ENCODE measurements at places on chromosomes 5 and 9.
A peak's percentile ranks its signal among the peaks of the same experiment; 100 is the strongest.

DNA sequence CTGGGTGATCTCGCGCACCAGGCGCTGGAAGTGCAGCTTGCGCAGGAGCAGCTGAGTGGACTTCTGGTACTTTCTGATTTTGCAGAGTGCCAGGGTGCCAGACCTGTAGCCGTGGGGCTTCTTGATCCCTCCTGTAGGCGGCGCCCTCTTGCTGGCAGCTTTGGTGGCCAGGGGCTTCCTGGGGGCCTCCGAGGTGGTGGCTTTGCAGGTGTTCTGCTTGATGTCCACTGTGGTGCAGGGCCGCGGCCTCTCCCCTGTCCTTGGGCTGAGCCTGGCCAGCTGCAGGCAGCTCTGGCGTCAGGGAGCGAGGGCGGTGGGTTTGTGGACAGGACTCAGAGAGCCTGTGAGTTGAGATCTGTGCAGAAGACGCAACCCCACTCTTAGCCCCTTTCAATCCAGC lies 36.1 kb downstream of the TAF11L14 start:
- no peak overlapping the region for H3K4me3 ChIP-seq
- no peak for DNase-seq
- no peak overlapping the region for H3K27ac ChIP-seq
- no peaks in the 10 kb centered on the region for H3K4me1 ChIP-seq
- H3K27me3 ChIP-seq: no peaks in the 10 kb centered on the region
- H3K36me3 ChIP-seq: no peaks in the 10 kb centered on the region

DNA sequence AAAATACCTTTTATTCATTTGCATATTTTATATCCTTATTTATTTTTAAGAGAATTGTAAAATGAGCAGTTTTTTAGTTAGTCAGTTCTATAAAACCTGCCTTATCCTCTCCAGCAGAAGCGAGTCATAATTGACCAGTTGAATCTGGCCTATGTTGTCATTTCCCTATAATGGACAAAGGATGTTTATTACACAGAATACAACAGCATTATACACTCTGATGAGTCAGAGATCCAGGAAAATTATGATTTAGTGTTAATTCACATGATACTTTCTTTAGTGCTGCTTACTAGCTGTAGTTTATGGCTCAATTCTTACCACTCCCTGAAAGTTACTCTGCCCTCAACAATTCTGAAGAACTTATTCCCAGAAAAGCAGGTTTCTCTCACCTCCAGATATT lies 26.8 kb upstream of the LURAP1L start:
- no peak overlapping the region for H3K27ac ChIP-seq
- H3K4me1 ChIP-seq: no peaks in the 10 kb centered on the region
- no peaks in the 10 kb centered on the region for H3K36me3 ChIP-seq

DNA sequence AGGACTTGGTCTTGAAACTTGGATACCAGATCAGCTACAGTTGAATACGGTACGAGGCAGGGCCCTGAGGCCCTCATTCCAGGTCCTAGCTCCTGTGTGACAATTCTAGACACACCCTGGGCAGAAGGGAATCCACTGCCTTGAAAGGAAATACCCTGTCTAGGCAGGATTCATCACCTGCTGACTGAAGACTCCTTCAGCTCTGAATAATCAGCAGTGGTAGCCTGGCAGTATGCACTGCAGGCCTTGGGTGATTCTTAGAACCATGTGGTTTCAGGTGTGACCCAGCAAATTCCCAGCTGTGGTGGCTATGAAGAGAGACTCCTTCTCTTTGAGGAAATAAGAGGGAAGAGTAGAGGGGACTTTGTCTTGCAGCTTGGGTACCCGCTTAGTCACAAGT lies 17.2 kb upstream of the EFNA5 start:
- no peaks in the 10 kb centered on the region for H3K36me3 ChIP-seq
- H3K27me3 ChIP-seq: no peaks in the 10 kb centered on the region
- H3K4me3 ChIP-seq: no peak overlapping the region
- no peak for DNase-seq
- H3K4me1 ChIP-seq: no peaks in the 10 kb centered on the region
- no peak overlapping the region for H3K27ac ChIP-seq

GRCh38 chr9:16901590-16901989 lies 31.1 kb upstream of the BNC2 start:
- H3K4me1 ChIP-seq: no peaks in the 10 kb centered on the region
- H3K4me3 ChIP-seq: no peak overlapping the region
- no peaks in the 10 kb centered on the region for H3K27me3 ChIP-seq
- no peaks in the 10 kb centered on the region for H3K36me3 ChIP-seq
- H3K27ac ChIP-seq: no peak overlapping the region

GRCh38 chr5:39175273-39175955 lies 43.9 kb downstream of the FYB1 start:
- peak overlapping the region; percentile 18 for H3K4me3 ChIP-seq
- no peaks in the 10 kb centered on the region for H3K36me3 ChIP-seq
- DNase-seq: no peak
- peaks cover 93% of the 10 kb centered on the region for H3K4me1 ChIP-seq
- no peaks in the 10 kb centered on the region for H3K27me3 ChIP-seq
- H3K27ac ChIP-seq: peak overlapping the region; percentile 72

DNA sequence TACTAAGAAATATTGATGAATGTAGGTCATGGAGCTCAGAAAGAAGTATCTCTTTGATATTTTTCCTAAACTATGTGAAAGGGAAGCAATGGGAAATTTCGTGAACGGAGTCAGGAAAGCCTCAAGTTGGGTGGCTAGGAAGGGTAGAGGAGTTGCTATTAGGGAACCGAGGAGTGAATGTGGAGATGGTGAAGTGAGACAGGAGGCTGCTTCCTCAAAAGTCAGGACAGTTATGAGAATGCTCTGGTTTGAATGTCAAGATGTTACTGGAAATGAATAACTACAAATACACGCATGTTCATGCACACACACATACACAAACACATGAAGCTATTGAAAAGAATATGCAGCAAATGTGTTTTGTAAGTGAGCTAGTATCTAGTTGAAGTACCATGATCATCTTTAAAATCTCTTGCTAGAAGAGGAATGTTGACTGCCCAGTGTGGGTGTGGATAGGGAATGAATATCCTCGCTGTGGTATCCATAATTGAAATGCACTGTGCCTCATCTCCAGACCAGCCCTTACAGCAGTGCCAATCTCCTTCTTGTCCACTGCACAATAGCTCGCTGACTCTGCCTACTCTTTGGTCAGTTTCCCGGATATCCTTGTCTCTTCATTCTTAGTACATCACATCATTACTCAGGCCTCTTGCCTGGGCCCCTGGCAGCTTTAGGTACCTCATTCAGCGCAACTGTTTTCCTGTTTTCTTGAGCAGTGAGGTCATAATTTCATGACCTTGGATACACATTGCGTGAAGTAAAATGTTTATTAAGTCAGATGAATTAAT lies 21.9 kb upstream of the PDCD1LG2 start:
- H3K27ac ChIP-seq: no peak overlapping the region
- no peaks in the 10 kb centered on the region for H3K4me1 ChIP-seq
- no peaks in the 10 kb centered on the region for H3K36me3 ChIP-seq
- H3K27me3 ChIP-seq: no peaks in the 10 kb centered on the region
- H3K4me3 ChIP-seq: no peak overlapping the region

DNA sequence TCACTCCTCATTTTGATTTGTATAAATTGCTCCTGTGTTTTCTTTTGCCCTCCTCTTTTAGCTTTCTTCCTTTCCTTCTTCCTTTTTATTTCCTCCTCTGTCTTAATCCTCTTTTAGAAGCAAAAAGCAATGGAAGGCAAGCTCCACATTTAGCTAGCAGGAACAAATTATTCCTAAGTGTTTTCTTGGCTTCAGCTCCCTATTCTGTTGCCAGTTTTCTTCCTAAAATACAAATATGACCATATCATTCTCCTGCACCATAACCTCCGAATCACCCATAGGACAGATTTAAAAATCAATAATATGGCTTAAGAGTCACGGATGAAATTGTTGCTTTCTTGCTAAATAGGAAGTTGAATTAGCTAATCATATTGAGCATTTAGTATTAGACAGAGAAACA lies 49.4 kb downstream of the GRIN3A start:
- no peaks in the 10 kb centered on the region for H3K4me1 ChIP-seq
- H3K36me3 ChIP-seq: no peaks in the 10 kb centered on the region
- H3K27me3 ChIP-seq: no peaks in the 10 kb centered on the region
- no peak overlapping the region for H3K4me3 ChIP-seq
- no peak overlapping the region for H3K27ac ChIP-seq

- no peaks in the 10 kb centered on the region for H3K36me3 ChIP-seq
- no peaks in the 10 kb centered on the region for H3K27me3 ChIP-seq
- H3K4me3 ChIP-seq: no peak overlapping the region
- no peaks in the 10 kb centered on the region for H3K4me1 ChIP-seq
- DNase-seq: no peak
Observed at GRCh38 chr5:22505891-22506290, 347.3 kb downstream of the CDH12 start.

GRCh38 chr5:179610109-179610902 lies 13.2 kb downstream of the HNRNPH1 start:
- H3K27me3 ChIP-seq: no peaks in the 10 kb centered on the region
- no peak for DNase-seq
- H3K4me3 ChIP-seq: no peak overlapping the region
- peak overlapping the region; percentile 16 for H3K27ac ChIP-seq
- peaks cover 13% of the 10 kb centered on the region for H3K4me1 ChIP-seq

- H3K36me3 ChIP-seq: no peaks in the 10 kb centered on the region
- H3K4me1 ChIP-seq: peaks cover 39% of the 10 kb centered on the region
- H3K4me3 ChIP-seq: peak overlapping the region; percentile 11
- no peak overlapping the region for H3K27ac ChIP-seq
- DNase-seq: no peak
- H3K27me3 ChIP-seq: no peaks in the 10 kb centered on the region
Observed at GRCh38 chr5:10442576-10442975, 897 bp downstream of the ROPN1L start.

DNA sequence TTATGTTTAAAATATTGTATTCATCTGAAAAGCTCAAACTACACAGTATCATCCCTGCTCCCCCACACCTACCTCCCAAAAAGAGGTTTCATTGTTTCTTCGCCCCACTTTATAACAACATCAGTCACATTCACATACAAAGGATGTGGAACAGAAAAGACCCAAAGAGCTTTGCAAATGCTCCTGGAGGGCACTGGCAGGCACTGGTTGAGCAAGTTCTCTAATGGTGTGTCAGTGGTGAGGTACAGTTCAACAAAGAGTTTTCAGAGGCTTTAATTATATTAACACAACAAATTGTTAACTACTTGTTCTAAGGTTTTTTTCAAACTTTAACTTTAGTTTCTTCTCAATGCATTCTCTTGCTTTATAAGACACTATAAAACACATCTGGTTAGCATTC lies 54.1 kb upstream of the ECM2 start:
- no peaks in the 10 kb centered on the region for H3K27me3 ChIP-seq
- no peak overlapping the region for H3K27ac ChIP-seq
- DNase-seq: no peak
- no peaks in the 10 kb centered on the region for H3K4me1 ChIP-seq
- H3K4me3 ChIP-seq: no peak overlapping the region
- H3K36me3 ChIP-seq: no peaks in the 10 kb centered on the region

DNA sequence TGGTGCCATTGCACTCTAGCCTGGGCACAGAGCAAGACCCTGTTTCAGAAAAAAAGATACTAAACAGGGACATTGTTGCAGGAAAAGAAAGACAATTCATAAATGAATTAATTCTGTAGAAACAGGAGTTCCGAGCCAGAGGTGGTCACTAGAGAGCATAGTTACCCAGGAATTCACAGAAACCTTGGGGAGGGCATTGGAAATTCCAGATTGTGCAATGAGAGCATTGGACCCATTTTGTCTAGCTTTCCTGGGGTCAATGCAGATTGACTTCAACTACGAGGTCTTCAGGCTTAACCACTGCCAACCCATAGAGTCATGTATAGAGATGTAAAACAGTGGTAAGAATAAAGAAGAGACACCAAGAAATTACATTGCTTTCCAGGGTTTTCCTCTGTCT lies 63.1 kb downstream of the ABHD17B start:
- no peaks in the 10 kb centered on the region for H3K27me3 ChIP-seq
- H3K4me1 ChIP-seq: no peaks in the 10 kb centered on the region
- DNase-seq: no peak
- H3K36me3 ChIP-seq: no peaks in the 10 kb centered on the region
- H3K4me3 ChIP-seq: no peak overlapping the region

DNA sequence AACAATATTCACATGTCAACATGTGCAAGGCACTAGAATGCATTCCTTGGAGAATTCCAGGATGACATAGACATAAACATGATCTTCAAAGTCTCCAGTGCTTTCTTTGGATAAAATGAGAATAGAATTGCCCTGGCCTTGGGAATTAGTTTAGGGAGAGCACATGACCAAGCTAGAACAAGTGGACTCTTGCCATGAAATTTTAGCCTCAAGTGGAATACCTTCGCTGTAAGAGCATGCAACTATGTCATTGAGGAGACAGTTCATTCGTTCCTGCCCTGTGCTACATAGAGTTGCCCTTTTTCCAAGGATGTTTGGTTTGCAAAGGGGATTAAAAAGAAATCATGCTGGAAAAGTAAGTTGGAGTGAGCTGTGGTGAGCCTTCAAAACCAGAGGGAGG lies 42.7 kb downstream of the ZFAND5 start:
- no peaks in the 10 kb centered on the region for H3K27me3 ChIP-seq
- no peak overlapping the region for H3K4me3 ChIP-seq
- H3K36me3 ChIP-seq: no peaks in the 10 kb centered on the region
- no peaks in the 10 kb centered on the region for H3K4me1 ChIP-seq
- no peak for DNase-seq
- H3K27ac ChIP-seq: no peak overlapping the region

GRCh38 chr5:19241690-19242089 lies 746.3 kb downstream of the CDH18 start:
- H3K36me3 ChIP-seq: no peaks in the 10 kb centered on the region
- H3K4me1 ChIP-seq: no peaks in the 10 kb centered on the region
- H3K27me3 ChIP-seq: no peaks in the 10 kb centered on the region
- DNase-seq: no peak
- no peak overlapping the region for H3K4me3 ChIP-seq
- no peak overlapping the region for H3K27ac ChIP-seq

GRCh38 chr5:146193285-146193684 lies 10.1 kb upstream of the RBM27 start:
- H3K36me3 ChIP-seq: no peaks in the 10 kb centered on the region
- H3K27ac ChIP-seq: no peak overlapping the region
- DNase-seq: no peak
- no peak overlapping the region for H3K4me3 ChIP-seq
- no peaks in the 10 kb centered on the region for H3K4me1 ChIP-seq
- no peaks in the 10 kb centered on the region for H3K27me3 ChIP-seq

DNA sequence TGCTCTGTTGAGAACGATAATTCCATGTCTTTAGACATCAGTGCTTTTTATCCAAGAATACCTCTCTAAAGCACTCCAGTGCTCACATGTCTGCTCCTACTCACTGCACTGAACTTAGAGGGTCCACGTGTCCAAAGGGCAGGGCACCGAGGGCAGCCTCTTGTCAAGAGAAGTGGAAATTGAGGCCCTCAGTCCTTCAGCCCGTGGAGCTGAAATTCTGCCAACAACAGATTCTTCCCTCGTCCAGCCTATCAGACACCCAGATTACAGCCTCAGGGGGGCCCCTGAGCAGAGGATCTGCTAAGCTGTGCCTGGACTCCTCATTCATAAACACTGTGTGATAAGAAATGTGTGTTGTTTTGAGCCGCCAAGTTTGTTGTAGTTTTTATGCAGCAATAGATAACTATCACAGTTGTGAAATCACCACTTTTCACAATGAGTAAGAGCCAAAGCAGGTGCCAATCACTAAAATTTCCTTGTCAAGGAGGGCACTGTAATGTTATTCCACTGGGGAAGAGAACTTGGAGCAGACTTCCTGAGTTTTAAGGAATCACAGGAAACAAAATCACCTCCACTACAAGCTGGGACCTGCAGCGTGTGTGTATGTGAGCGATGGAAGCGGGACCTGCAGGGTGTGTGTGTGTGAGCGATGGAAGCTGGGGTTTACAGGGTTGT lies 58.8 kb upstream of the IGFBPL1 start:
- H3K4me1 ChIP-seq: no peaks in the 10 kb centered on the region
- no peak for DNase-seq
- H3K27me3 ChIP-seq: no peaks in the 10 kb centered on the region

- no peak for DNase-seq
- no peak overlapping the region for H3K27ac ChIP-seq
- no peak overlapping the region for H3K4me3 ChIP-seq
- no peaks in the 10 kb centered on the region for H3K27me3 ChIP-seq
Observed at GRCh38 chr5:76954383-76954763, 1.5 kb downstream of the CRHBP start.

All from naive thymus-derived CD4-positive, alpha-beta T cell (primary cell).